ENCODE measurements at places on chromosomes 3 and 15. TPM values are rescaled to one million over a fixed set of nuclear protein-coding genes. Genes with fewer than 3 reads are reported as not detected.

IL16 gene
- 5.5 TPM for total RNA-seq

GRCh38 chr3:173785004-173785403, 387.5 kb downstream of the NLGN1 start:
- no peak for DNase-seq

DNA sequence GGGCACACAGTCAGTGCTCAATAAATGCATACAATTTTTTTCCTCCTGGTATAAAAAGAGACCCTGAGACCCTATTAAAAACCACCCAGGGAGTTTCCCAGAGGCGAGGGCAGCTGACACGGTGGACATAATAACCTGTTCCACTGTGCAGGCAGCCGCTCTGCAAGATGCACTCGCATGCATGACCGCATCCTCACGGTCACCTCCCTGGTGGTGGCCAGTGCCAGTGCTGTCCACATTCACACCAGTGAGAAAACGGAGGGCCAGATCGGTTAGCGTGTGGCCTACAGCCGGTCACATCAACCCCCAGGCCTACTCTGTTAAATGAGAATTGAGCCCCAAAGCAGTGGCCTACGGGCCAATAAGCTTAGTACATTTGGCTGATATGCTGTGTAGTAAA, 24.8 kb downstream of the SH3BP5 start:
- no peak for DNase-seq

DNA sequence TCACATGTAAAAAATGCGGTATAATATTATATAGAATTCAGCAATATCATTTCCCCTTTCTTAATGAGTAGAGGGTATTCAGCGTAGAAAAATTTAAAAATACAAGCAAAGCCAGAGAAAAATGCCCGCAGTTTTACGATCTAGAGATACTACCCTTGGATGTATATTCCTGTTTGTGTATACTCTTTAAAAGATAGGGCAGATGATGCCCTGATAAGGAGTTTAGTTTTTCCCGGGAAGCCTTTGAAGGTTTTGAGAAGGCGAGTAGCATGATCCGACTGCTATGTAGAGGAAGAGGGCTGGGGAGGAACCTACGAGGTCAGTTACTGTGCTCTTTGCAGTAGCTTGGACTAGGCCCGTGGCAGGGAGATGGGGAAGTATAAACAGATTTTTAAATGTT, 1.2 kb downstream of the YEATS2 start:
- DNase-seq: no peak

GRCh38 chr15:40330368-40330836, 6.9 kb downstream of the INAFM2 start:
- DNase-seq: peak; percentile 46

DNA sequence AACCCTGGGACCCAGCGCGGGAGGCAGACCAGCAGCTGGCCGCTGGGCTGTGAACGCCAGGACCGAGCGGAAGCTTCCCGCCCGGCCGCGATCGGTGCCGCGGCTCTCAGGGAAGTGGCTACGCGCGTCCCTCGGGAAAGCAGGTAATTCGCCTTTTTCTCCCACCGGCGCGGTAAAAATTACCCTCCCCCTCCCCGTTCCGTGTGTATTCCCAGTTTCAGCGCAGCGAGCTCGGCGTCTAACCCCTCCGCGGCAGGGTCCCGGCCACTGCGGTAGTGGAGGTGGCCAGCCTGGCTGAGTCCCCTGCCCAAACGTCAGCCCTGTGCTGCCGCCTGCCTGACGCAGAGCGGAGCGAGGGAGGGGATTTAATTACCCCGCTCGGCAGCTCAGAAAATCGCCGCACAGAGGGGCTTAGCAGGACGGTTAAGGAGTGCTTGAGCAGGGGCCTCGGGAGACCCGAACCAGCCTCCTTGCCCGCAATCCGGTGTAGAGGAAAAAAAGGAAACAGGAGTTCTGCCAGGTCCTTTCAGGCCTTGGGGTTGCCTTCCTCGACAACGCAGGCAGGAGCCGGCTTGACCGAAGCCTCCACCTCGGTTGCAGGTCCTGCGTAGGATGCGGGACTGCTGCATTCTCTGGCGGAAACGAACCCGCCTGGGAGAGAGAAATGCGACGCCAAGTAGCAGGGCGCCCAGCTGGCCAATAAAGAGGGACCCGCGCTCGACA, 2.9 kb downstream of the GATA2 start:
- peak; percentile 48 for DNase-seq

GRAMD1C gene
- 3.4 TPM for total RNA-seq

- DNase-seq: no peak
Observed at GRCh38 chr3:112409041-112409440, 76.1 kb downstream of the CD200 start.

GOLGA8G gene
- not detected for total RNA-seq

- no peak for DNase-seq
Observed at GRCh38 chr15:38549222-38549621, 15.4 kb downstream of the RASGRP1 start.

GRCh38 chr3:48715174-48715800, 1.7 kb downstream of the IP6K2 start:
- no peak for DNase-seq

LMCD1 gene
- 37.9 TPM for total RNA-seq

DNA sequence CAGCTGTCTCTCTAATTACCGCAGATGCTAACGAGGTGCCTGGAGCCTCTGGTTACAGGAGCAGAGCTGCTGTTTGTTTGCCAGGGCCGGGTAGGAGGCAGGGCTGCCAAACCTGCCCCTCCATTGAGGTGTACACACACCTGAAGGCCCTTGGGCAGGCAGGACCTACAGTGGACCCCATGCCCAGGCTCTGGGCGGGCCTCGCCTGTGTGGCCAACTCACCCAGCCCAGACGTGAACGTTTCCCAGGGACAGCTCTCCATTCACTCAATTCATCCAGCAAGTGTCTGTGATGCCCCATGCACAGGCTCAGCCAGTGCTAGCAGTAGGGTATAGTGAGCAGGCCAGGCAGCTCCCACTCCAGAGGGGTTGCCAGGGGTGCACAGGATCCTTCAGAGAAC, 43.7 kb downstream of the PLXNA1 start:
- DNase-seq: no peak

DNA sequence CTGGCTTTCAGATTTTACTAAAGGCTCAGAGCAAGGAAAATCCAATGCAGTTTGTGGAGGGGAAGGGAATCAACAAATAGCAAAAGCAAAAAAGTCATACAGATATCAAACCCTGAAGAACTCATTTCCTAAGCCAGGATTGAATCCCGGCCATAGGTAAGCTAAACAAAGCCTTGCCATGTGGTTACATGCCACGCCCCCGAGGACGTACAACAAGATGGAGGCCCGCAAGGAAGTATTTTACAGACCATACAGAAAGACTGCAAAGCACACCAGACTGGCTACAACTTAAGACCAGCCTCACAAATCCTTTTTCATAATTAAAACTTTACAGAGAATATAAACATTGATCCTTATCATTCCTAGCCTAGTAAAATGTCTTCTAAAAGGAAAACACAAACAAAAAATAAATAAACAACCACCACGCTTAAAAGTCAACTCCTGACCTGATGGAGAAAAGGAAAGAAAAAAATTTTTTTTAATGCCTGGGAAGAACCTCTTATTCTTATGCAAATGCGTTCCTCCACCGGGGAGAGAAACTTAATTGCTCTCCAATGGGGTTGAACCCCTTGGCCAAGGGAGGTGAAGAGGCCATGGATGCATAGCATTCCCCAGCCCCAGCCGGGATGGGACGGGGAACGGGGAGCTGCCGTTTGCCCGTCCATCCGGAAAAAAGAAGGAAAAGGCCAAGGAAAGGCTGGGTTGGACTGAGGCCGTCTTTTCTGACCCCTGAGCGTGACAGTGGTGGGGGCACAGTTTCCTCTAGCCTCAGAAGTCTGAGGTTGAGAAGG, 39.3 kb downstream of the IL1RAP start:
- DNase-seq: no peak

GRCh38 chr3:147007736-147008245, 398.6 kb downstream of the ZIC4 start:
- DNase-seq: no peak

GRCh38 chr15:39580485-39581241, at the start of gene THBS1:
Gene THBS1 (plus strand): TSS chr15:39581079. CDS start chr15:39581858, 779 bp downstream.
- peak; percentile 91 for DNase-seq

DHX30 gene
- total RNA-seq: 49.0 TPM

CDHR4 gene
- total RNA-seq: not detected

DNA sequence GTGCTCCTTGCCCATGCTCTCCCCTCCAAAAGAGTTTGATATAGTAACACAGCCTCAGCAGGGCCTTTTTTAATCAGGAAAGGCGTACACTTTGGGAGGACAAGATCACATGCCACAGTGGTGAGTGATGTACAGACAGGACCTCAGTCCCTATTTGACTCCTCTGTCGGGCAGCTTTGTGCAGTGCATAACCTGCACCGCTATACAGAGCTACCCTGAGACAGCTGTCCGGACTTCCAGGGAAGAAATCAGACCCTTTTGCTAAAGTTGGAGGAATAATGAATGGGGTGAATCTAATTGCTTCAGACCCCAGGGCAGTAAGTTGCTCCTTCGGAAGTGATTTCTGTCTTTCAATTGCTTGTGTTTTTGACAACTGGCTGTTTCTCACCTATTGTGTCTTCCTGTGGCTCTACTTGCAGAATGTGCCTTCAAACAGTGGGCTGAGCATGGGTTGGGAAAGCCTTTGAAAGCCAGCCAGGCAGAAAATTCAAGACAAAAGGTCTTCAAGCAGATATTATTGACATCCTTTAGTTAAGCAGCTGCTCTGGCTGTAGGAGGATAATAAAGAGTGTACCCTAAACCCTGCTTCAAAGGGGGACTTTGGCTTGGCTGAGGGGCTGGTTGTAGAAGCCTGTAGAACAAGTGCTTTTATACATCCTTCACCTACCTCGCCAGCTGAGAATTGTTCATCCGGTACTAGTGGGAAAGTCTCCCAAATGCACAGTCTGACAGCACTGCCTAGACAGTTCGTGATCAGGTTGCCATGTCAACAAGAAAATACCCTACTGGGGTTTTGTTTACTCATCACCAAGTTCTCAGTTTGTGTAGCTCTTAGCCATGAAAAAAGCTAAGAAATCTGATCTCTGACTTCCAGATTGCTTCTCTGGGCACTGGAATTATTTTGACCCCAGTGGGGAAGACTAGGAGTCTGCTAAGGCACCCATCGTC, 35.1 kb downstream of the SNTN start:
- no peak for DNase-seq

DNA sequence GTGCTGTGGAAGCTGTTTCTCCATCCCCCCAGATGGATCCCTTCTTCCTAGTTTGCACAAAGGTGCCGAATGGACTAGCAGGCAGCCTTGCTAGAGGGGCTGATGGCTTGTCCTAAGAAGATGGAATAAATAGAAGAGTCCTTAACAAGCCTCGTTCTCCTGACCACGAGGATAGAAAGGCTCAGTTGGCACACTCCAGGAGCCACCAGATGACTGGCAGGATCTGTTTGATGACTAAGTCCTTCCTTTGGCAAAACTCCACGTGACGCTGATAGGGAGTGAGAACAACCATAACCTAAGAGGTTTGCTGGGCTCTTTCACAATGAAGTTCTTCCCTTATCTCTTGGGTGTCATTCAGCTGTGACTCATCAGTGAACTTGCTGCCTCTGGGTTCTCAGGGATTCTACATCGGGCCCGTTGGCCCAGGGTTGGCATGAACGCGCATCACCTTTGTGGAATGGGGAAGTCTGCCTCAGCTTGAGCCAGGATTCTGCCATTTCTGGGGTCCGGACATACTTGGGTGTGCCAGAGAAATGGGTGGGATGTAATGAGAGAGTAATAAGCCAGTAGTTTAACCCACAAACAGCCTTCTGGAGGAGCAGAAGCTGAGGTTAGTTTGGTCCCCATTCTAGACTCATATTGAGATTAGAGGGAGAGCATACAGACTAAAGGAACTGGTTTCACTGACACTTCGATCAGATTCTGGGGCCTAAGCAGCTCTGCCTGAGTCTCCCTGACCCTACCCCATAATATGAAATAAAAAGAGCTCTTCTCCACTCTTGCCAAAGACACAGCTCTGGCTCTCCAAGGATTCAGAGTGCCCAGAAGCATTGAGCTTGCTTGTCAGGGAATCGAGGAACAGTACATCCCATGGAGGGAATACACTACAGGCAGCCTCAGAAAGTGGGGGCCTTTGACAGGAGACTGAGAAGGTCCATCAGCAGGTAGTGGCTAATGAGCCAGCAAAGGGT, 2.0 kb upstream of the MELTF start:
- peak; percentile 71 for DNase-seq

SCN11A gene
- not detected for total RNA-seq

DNA sequence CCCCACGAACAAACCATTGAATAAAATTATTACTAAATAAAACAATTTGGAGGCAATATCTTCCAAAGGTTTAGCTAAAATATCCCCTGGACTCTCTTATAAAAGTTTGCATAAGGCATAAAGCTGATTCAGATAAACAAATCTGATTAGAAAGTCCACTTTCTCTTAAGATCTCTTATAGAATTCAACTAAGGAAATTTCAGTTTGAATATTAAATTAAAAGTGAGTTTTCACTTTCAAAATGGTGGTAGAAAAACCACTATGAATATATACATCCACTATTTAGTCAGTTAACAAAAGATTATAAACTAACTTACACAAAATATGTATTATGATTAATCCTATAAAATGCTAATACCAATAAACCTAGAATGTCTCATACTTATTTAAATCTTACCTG, 424.9 kb downstream of the MECOM start:
- no peak for DNase-seq

DNA sequence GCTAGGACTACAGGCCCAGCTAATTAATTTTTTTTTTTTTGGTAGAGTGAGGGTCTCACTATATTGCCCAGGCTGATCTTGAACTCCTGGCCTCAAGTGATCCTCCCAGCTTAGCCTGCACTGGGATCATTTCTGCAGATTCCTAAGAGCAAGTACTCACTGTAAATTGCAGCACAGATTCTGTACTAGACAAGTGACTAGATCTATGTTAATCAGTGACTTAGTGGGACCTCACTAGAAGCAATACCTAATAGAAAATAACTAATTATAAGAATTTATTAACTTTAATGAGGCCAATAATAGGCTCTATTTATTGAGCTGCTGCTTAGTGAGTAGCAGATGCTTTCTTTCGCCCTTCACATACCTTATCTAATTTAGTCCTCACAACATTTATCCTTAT, 10.6 kb upstream of the UTS2B start:
- DNase-seq: no peak

LSMEM2 gene
- 31.6 TPM for total RNA-seq

- DNase-seq: no peak
Observed at GRCh38 chr15:29664406-29664805, 157.9 kb downstream of the TJP1 start.

KLHL40 gene
- total RNA-seq: 0.12 TPM

GRCh38 chr3:167611718-167612117, 42.0 kb downstream of the WDR49 start:
- no peak for DNase-seq

- DNase-seq: no peak
Observed at GRCh38 chr15:44312108-44312507, 23.6 kb downstream of the GOLM2 start.

ACKR2 gene
- 0.92 TPM for total RNA-seq

DNA sequence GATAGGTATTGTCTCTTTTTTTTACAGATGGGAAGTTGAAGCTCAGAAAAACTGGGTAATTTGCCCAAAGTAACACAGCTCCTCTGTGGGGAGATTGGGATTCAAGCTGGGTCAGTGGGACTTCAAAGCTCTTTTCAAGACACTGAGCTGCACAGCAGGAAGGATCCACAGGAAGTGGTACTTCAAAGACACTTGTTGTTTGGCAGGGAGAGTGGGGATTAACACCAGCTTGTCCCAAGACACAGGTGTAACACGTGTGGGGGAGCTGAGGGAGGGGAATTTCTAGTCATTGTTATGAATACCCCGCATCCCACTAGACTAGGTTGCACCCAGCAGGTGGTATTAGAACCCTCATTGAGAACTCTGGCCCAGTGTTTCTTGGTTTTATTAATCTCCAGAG, 116.0 kb downstream of the FOXB1 start:
- DNase-seq: no peak

GRCh38 chr3:194685065-194685717, 492 bp upstream of the FAM43A start:
- DNase-seq: no peak

GRCh38 chr3:169539856-169540255, 123.7 kb downstream of the MECOM start:
- DNase-seq: no peak
